ENCODE measurements at places on chromosomes 5 and 9.

GRCh38 chr9:37338218-37338617 lies 84.3 kb upstream of the GRHPR start:
- no peak for DNase-seq

- DNase-seq, result no peak
These were observed 9.1 kb upstream of the TBCA start for GRCh38 chr5:77785229-77785628.

GRCh38 chr9:81814794-81815464 lies 113.3 kb upstream of the SPATA31D4 start:
- no peak for DNase-seq

DNA sequence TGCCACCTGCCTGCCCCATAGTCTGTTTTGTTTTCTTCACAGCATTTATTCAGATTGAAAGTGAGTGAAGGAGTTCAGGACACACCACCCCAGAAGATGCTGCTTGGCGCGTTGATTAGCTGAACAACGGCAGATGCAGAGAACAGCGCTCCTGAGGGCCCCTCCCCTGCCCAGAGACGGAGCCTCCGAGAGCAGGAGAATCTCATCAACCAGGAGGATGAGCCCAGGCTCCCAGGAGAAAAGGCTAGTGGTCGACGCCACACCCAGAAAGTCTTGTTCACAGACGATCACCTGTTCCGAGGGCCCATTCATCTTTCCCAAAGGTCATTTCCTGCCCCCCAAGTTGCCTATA lies 180.4 kb upstream of the PPP1R26 start:
- DNase-seq, result no peak

DNA sequence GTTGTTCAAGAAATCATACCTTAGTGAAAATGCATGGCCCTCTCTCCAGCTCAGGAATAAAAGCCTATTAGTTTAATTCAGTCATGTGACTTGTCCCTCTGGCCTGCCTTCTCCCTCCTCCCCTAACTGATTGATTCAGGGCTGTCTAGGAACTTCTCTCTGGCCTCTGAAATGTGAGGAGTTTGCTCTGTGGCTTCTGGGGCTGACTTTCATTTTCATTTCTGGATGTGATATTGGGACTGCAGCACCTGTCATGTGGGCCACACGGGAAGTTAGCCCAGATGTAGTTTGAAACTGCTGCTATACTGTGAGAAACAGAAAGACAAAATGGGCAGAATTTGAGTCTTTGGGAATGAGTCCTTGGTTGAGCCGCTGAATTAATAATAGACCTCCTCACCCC lies 44.8 kb downstream of the PARP8 start:
- DNase-seq, result no peak

GRCh38 chr5:177546258-177546741 lies 8.1 kb downstream of the FAM193B start:
- no peak for DNase-seq

DNA sequence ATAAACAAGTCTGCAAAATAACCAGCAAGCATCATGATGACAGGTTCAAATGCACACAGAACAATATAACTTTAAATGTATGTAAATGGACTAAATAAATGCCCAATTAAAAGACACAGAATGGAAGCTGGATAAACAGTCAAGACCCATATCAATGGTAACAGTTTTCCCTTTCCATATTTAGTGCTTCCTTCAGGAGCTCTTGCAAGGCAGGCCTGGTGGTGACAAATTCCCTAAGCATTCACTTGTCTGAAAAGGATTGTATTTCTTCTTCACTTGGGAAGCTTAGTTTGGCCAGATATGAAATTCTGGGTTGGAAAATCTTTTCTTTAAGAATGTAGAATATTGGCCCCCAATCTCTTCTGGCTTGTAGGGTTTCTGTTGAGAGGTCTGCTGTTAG lies 120.2 kb upstream of the RASA1 start:
- DNase-seq, result no peak
